ENCODE measurements at places on chromosomes 3 and 15. TPM values are rescaled to one million over a fixed set of nuclear protein-coding genes. Genes with fewer than 3 reads are reported as not detected.

The MYH15 gene
- 0.29 TPM for total RNA-seq

The SNRPN gene
- 0.78 TPM for total RNA-seq

GRCh38 chr3:60582288-60582687 is 669.0 kb downstream of the FHIT start:
- no peaks in the 10 kb centered on the region for H3K36me3 ChIP-seq
- DNase-seq: no peak
- H3K4me3 ChIP-seq: no peak overlapping the region
- no peak overlapping the region for H3K27ac ChIP-seq
- H3K4me1 ChIP-seq: no peaks in the 10 kb centered on the region

DNA sequence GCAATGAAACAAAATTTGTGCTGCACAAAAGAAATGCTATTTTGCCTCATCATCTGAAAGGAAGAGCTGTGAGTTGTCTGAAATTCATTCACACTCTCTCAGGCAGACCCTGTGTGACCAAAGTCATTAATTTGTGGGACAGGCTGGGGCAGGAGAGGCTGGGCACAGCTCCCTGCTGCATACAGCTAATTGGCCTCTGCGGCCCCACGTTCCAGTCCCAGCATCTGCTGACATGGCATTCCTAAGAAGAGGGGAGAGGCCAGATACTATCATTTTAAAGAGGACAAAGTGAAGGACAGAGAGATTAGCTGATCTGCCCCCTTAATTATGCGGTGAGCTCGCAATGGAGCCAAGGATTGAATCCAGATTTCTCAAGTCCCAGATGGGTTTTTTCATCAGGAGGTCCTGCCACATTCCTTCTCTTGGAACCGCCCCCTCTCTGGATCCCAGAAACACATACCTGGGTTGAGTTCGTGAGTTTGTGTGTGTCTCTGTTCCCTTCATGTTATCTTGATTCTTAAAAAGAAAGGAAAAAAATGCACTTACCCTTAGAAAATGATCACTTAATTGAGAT is 25.1 kb downstream of the POLR2M start:
- DNase-seq: no peak
- H3K4me3 ChIP-seq: no peak overlapping the region
- H3K4me1 ChIP-seq: peaks cover 14% of the 10 kb centered on the region
- no peaks in the 10 kb centered on the region for H3K36me3 ChIP-seq
- no peaks in the 10 kb centered on the region for H3K27me3 ChIP-seq

DNA sequence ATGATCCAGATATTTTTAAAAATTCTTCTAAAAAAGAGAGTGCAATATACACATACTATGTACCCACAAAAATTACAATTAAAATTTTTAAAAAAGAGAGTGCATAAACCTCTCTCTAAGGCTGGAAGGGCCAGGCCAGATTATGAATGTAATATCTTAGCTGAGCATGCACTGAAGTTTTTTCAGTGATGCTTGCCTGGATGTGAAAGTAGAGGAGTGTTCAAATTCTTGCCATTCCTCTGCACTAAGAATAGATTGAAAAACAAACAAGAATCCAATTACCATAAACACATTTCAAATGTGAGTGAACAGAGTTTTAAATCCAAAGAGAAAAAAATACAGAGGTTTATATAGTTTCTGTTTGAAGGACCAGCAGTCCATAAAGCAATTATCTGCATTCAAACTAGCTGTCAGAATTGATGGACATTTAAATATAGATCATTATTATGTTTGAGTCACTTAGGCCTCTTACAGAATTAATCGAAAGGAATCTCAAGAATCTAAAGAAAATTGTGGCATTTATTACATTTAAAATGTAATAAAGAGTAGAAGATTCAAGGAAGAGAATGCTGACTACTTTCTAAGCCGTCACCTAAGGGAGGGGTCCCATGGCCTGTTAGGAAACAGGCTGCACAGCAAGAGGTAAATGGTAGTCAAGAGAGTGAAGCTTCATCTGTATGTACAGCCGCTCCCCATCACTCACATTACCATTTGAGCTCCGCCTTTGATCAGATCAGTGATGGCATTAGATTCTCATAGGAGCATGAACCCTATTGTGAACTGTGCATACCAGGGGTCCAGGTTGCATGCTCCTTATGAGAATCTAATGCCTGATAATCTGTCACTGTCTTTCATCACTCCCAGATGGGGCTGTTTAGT is 159.3 kb upstream of the MDFIC2 start:
- no peaks in the 10 kb centered on the region for H3K27me3 ChIP-seq
- no peaks in the 10 kb centered on the region for H3K4me1 ChIP-seq

The CHRNA5 gene
- total RNA-seq: 14.9 TPM

DNA sequence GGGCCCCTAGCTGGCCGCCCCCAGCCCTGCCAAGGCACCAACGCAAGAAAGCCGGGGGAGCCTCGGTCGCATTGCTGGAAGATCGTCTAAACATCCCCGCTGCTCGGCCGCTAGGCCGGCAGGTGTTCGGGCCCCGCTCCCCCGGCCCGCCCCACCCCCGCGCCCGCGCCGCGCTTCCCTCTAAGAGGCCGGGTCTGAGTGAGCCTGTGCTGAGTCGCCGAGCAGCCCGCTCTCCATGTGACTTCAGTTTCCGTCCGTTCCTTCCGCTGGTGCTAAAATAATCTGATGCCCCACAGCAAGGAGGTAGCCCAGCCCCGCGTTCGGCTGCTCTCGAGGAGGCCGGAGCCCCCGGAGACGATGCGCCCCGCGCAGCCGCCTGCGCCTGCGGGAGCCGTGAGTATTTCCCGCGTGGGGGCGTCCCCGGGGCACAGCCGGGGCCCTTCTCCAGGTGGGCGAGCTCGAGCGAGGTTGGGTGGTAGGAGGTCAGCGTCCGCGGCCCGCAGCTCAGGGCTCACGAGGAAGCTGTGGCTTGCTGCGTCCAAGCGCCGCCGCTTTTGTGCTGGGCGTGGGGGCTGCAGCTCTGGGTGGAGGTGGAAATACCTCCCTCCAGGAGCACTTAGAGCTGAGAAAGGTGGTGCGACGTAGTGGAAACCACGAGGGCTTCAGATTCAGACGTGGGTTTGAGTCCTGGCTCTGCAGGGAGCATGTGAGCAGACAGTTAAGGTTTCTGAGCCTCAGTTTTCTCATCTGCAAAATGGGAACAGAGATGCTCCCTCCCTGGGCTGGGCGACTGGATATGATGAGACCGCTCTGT is at the start of gene NRROS:
Gene NRROS, plus strand, starts transcription at position 212 of the 814 bp plus-strand sequence. CDS start 14,846 bp downstream, outside the sequence.
- H3K36me3 ChIP-seq: peaks cover 14% of the 10 kb centered on the region
- H3K4me1 ChIP-seq: peaks cover 29% of the 10 kb centered on the region
- peak within 1 kb of the TSS; percentile 78 for H3K27ac ChIP-seq
- no peaks in the 10 kb centered on the region for H3K27me3 ChIP-seq
- H3K4me3 ChIP-seq: peak within 1 kb of the TSS; percentile 60

DNA sequence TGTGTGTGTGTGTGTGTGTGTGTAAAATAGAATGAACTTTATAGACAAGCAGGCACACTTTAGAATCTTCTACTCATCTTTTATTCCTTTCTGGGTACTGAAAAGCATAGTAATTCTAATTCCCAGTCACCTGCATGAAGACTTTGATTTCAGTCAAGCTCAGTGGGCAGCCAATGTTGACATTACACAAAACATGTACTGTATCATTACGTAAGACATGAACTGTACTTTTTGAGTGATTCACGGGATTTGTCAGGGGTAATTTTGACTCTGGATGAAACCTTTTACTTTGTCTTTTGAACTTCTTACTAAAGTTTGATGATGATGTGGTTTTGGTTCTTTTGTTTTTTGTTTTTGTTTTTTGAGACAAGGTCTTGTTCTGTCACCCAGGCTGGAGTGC is 38.8 kb downstream of the PTPRG start:
- no peaks in the 10 kb centered on the region for H3K36me3 ChIP-seq
- H3K27me3 ChIP-seq: no peaks in the 10 kb centered on the region
- H3K4me3 ChIP-seq: no peak overlapping the region
- H3K27ac ChIP-seq: no peak overlapping the region
- H3K4me1 ChIP-seq: no peaks in the 10 kb centered on the region
- no peak for DNase-seq

DNA sequence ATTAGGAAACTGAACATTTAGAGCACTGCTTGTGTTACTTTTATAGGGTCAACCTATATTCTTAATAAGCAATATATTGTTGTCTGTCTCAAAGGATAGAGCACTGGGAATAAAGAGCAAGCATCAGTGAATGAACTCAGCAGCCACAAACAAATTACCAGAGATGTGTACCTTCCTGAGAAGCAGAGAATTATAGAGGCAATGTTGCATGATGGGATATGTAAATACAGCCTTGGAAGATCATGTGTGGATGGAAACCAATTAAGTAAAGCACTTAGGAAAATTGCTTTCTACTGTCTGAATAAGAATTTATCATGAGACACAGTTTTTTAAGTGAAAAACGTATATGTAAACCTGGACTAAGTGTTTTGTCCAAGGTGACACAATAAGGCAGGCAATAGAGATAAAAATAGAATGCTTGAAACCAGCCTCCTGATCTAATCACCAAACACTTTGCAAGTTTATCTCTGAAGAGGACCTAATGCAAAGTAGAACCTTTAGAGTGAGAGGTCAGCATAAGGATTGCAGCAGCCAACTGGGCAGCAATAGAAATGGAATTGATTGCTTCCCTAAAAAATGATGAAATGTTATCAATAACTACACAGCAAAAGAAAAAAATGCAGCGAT is 848.0 kb downstream of the TUSC7 start:
- H3K36me3 ChIP-seq: no peaks in the 10 kb centered on the region
- H3K4me1 ChIP-seq: no peaks in the 10 kb centered on the region
- no peak for DNase-seq
- no peak overlapping the region for H3K27ac ChIP-seq
- H3K27me3 ChIP-seq: no peaks in the 10 kb centered on the region

The PATL2 gene
- total RNA-seq: 0.86 TPM

The IQCF5 gene
- not detected for total RNA-seq

GRCh38 chr15:70094690-70095311 is 2.9 kb downstream of the TLE3 start:
- peaks cover 64% of the 10 kb centered on the region for H3K4me1 ChIP-seq
- H3K36me3 ChIP-seq: peaks cover 51% of the 10 kb centered on the region
- DNase-seq: peak; percentile 25
- peak overlapping the region; percentile 75 for H3K4me3 ChIP-seq
- no peaks in the 10 kb centered on the region for H3K27me3 ChIP-seq
- H3K27ac ChIP-seq: peak overlapping the region; percentile 44

GRCh38 chr3:101868534-101869464 is 19.5 kb downstream of the NFKBIZ start:
- no peaks in the 10 kb centered on the region for H3K36me3 ChIP-seq
- DNase-seq: peak; percentile 18
- H3K4me1 ChIP-seq: no peaks in the 10 kb centered on the region
- no peaks in the 10 kb centered on the region for H3K27me3 ChIP-seq
- no peak overlapping the region for H3K27ac ChIP-seq

The SH2D7 gene
- not detected for total RNA-seq

All from K562 (cell line).